HT1080 (cell line): ENCODE measurements at places on chromosomes 12 and 14.

DNA sequence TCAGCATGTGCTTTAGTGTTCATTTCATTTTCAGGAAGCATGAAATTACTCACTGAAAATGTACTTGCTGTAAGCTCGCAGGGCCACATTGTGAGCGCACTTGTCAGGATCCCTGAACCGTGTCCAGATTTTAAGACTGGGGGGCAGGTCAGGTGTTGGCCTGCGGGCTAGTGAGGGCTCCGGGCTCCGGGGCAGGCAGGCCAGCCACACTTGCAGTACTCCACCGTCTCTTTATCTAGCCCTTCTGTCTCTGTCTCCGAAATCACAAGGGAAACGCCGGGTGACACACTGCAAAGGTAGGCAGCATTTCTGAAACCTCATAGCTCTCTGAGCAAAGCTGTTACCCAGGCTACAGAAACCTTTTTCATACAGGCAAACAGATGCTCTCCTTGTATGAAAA lies 98.7 kb downstream of the EML1 start:
- no peak for DNase-seq

DNA sequence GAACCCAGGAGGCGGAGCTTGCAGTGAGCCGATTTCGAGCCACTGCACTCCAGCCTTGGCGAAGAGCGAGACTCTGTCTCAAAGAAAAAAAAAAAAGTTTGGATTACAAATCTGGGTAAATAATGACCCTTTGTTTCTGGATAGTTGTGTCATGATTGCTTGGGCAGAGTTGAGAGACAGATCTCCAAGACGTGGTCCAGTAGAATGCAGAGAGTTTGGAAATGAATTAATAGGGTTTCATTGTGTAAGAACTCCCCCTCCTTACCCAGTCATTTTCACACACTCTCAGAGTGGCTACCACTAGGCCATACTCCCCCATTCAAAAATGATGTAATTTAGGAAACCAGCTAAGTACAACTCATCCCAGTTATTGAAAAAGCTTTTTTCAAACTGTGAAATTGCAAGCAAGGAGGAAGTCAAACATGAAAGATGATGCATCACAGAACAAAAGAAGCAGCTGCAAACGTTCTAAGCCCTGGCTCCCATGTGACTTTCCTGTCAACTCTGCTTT lies 1331.9 kb downstream of the AACS start:
- DNase-seq: peak; percentile 87

DNA sequence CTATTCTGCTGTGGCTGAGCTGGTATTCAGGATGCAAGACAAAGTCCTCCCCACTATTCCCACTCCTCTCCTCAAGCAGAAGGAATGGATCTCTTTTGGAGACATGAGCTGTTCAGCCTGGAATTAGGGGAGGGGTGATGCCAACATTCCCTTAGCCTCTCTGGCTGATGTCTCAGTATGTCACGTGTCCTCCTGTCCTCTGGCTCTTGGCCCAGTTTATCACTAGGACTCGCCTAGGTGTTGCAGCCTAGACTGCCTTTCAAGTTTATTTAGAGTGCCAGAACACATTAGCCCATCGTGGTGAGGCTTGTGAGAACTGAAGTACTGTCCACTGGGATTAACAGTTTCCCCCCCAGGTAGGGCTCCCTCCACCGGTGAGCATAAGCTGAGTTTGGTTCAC lies 239.9 kb upstream of the MIS18BP1 start:
- DNase-seq: no peak

- DNase-seq: peak; percentile 6
These were observed 244.4 kb upstream of the GARIN2 start for GRCh38 chr14:66944872-66945271.

DNA sequence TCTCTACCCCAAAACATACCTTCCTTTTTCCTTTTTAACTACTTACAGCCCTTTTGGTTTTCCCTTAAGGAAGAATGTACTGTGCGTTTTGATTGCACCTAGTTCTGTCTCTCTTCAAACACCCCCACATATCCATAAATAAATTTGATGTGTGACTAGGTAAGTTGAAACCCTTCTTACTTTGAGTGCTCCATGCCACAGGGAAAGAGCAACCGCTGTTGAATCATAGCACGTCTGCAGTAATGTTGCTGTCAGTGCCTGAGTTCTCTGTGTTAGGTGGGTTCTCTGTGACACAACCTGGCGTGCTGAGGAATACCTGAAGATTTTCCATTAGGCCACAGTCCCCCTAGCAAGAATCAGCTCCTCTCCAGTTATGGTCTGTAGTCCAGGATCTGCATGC lies 102.1 kb downstream of the FIGNL2 start:
- DNase-seq: no peak

DNA sequence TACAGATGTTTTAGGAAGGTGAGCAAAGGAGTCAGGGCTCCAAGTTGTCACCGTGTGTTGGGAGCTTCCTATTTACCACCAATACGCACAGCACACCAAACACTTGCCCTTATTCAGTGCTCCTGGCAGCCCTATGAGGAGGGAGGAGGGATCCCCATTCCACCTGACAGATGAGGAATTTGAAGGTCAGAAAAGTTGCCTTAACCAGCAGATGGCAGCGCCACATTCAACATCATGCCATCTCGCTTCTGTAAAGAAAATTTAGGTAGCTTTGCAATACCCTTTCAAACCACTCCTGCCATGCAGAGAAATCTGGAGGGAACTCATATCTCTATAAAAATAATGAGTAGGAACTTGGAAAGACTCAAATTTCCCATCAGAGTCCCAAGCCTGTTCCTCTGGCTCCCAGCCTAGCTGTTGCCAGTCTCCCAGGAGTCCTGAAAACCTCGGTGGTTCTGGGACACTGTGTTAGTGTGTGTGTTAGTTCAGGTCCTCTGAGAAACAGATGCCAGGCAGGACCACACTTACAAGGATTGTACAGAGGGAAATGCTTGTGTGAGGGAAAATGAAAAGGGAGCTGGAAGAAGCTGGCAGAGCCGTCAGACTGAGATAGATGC lies 410.5 kb downstream of the MED13L start:
- no peak for DNase-seq

DNA sequence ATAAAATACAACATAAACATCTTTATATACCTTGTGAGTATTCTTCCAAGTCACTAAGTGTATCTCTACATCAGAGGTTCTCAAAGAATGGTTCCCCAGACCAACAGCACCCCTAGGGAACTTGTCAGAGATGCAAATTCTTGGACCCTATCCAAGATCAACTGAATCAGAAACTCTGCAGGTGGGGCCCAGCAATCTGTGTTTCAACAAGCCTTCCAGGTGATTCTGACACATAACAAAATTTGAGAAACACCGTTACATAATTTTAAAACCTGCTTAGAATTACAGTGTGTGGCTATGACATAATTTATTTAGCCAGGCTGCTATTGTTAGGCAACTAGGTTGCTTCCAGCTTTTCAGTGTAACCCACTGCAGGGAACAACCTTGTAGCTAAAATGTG lies 49.8 kb downstream of the NTN4 start:
- no peak for DNase-seq

GRCh38 chr12:88764781-88765480 lies 184.7 kb upstream of the KITLG start:
- no peak for DNase-seq

- peak; percentile 44 for DNase-seq
These were observed 155.5 kb downstream of the ANO2 start for GRCh38 chr12:5789469-5789968.

- no peak for DNase-seq
These were observed 67.2 kb downstream of the NOS1 start for GRCh38 chr12:117294189-117294603.

DNA sequence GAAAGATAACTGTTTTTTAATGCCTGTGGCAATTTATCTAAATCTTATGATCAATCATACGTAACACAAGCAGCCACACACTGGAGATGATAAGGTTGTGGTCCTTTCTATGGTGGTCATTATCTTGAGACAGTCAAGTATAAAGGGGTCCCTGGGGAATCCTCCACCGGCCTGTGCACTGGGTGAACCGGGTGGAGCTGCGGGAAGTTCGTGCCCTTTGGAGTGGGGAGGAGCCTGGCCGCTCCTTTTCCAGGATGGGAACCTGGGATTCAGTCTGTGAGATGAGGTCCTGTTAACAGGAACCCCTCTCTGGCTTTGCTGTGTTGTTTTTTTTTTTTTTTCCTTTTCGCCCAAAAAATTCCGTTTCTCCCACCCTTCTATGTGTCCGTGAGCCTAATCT lies 167.5 kb upstream of the RPL10L start:
- no peak for DNase-seq

DNA sequence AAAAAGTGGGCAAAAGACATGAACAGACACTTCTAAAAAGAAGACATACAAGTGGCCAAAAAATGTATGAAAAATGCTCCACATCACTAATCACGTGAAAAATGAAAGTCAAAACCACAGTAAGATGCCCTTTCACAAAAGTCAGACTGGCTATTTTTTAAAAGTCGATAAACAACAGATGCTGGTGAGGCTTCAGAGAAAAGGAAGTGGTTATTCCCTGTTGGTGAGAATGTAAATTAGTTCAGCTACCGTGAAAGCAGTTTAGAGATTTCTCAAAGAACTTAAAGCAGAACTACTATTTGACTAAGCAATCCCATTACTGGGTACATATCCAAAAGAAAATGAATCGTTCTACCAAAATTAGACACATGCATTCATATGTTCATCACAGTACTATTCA lies 237.0 kb downstream of the KIF21A start:
- DNase-seq: no peak

DNA sequence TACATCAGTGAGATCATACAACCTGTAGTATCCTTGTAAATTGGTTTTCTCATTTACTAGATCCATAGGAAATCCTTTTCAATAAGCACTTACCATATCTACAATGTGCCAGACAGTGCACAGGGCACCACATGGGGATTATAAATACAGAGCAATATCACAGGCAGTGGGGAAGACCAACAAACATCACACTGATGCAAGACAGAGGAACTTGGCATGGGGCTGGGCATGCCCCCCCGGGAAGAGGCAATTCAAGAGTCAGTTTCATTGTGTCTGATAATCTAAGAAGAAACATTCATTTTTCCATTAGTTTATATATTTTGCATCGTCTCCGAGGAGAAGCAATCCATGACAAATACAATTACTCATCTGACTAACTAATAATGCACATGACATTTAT lies 16.2 kb downstream of the NT5DC3 start:
- DNase-seq: no peak

- DNase-seq: no peak
These were observed 3.1 kb downstream of the ENTPD5 start for GRCh38 chr14:74015963-74016362.

- peak; percentile 59 for DNase-seq
These were observed 595 bp upstream of the METAP2 start for GRCh38 chr12:95473231-95473883.

DNA sequence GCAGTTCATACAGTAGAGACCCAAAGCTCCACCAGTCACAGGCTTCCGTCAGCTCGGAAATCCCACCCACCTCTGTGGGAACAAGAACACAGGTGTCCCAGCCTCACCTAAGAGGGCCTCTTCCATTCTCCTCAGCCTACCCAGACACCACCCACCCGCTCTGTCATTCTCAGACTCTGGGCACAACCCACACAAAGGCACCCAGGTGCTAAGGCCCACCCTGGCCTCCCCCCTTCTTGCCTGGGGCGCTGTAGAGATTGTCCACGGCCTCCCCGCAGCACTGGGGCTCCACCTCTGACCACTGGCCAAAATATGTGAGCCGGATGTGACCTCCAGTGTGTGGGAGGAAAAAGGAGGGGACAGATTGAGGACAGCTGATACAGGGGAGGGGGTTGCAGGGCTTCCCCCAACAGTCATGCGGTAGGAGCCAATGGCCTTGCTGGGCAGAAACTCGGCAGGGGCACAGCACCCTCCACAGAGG lies 14.2 kb downstream of the RPS6KL1 start:
- DNase-seq: no peak

GRCh38 chr14:42192738-42193653 lies 586.3 kb downstream of the LRFN5 start:
- peak; percentile 94 for DNase-seq

GRCh38 chr12:57048423-57049118 lies 1.4 kb downstream of the MYO1A start:
- DNase-seq: no peak

GRCh38 chr14:90674043-90674670 lies 142.1 kb downstream of the TTC7B start:
- no peak for DNase-seq

GRCh38 chr12:26843311-26843710 lies 10.3 kb upstream of the ITPR2 start:
- DNase-seq: no peak

DNA sequence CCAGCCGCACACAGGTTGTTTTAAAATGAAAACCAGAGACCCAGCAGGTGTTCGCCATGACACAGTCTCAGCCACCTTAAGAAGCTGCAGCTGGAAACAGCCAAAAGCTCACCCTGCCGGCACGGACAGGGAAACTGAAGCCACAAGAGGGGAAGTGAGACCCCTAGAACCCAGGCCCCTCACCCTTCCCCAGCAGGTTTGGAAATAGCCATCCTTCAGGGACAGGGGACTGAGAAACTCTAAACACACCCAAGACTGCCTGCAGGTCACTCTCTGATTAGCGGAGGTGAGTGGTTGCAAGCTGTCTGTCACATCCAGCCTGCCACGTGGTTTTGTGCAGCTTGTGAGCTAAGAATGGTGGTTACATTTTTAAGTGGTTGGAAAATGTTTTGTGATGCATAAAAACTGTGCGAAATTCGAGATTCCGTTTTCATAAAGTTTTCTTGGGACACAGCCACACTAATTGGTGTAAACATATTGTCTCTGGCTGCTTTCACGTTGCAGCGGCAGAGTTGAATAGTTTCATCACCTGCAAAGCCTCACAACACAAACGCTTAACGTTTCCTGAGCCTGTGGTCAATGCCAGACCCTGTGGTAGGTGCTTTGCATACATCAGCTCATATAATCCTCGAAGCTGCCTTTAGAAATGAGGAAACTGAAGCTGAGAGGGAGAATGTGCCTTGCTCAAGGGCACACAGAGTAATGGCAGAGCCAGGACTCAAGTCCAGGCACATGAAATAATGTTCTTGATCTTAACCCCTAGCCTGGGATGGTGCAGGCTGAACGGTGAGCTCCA lies 1.7 kb upstream of the SELPLG start:
- DNase-seq: no peak

DNA sequence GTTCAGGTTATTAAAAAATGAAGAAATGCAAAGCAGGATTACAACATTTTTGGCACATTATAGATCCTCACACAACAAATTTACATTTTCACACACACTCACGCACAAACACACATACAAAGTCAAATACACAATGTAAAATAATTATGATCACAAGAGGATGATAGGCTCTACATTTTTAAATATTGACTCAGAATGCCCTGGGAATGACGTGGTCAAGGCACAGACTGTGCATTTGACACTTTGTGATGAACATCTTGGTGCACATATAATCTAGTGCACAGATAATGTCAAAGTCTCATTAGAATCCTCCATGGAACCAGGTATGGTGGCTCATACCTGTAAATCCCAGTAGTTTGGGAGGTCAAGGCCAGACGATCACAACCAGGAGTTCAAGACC lies 49.4 kb downstream of the DPF3 start:
- no peak for DNase-seq

DNA sequence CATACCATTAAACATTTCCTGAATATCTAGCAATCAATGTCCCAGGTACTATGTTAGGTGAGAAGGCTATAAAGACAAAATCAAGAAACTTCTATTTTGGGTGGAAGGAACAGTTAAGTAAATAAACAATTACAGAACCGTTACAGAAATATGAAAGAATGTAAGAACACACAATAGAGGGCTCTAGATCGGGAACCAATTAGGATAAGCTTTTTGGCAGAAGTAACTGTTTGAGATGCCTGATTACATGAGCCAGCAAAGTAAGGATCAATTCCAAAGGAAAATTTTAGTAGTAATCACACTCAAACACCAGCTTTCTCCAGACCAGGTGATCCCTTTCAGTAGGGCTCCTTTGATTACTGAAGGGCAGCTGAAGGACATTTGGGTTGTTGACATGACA lies 33.9 kb downstream of the PPP1R12A start:
- no peak for DNase-seq

GRCh38 chr12:52655720-52656124 lies 3.7 kb upstream of the KRT2 start:
- no peak for DNase-seq
